Right atrium auricular region (tissue), 2 donors: ENCODE measurements at places on chromosomes 16 and 17.

- peaks cover 30% of the 10 kb centered on the region for H3K36me3 ChIP-seq
- DNase-seq, result no peak
- H3K4me1 ChIP-seq, result no peaks in the 10 kb centered on the region
- H3K27ac ChIP-seq, result no peak overlapping the region
- H3K27me3 ChIP-seq, result no peaks in the 10 kb centered on the region
- no peak overlapping the region for H3K4me3 ChIP-seq
Measured at GRCh38 chr17:37592291-37592690, 16.9 kb downstream of the SYNRG start.

DNA sequence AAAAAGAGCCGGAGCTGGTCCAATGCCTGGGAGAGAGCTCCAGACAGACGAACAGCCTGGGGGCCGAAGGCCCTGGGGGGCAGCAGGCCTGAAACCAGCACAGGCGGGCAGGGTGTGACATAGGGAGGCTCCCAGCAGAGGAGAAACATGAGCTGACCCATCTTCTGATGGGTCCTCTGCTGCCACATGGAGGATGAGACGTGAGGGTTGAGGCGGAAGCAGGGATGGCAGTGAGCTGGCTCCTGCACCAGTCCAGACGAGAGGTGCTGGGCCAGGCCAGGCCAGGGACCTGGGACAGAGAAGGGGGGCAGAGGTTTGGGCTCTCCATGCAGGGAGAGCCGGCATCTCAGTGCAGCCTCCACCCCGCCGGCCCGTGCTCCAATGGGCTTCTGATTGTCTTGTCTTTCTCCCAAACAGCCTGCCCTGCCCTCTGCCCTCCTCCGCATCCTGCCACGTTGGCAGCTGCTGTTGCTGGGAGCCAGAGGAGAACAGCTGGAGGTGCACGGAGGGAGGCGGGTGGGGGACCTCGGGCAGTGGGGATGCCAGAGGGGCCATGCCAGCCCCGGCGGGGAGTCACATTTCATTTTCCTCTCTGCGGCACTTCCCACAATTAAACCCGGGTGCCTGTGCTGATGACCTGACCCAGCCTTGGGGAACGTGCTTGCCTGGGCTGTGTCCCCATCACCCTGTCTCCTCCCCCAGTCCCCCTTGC lies 139.1 kb upstream of the GSE1 start:
- peaks cover 58% of the 10 kb centered on the region for H3K4me1 ChIP-seq
- DNase-seq, result no peak
- no peaks in the 10 kb centered on the region for H3K36me3 ChIP-seq

GRCh38 chr16:85709766-85710585 lies 21.2 kb upstream of the GINS2 start:
- H3K36me3 ChIP-seq, result no peaks in the 10 kb centered on the region
- H3K27ac ChIP-seq, result no peak overlapping the region
- no peaks in the 10 kb centered on the region for H3K4me1 ChIP-seq

GRCh38 chr17:57756951-57757350 lies 11.9 kb upstream of the CCDC182 start:
- H3K27ac ChIP-seq, result no peak overlapping the region
- no peaks in the 10 kb centered on the region for H3K36me3 ChIP-seq
- H3K4me3 ChIP-seq, result no peak overlapping the region
- H3K4me1 ChIP-seq, result no peaks in the 10 kb centered on the region
- DNase-seq, result no peak
- no peaks in the 10 kb centered on the region for H3K27me3 ChIP-seq

GRCh38 chr17:7208027-7208571 lies 11.5 kb downstream of the DLG4 start:
- no peak overlapping the region for H3K4me3 ChIP-seq
- DNase-seq, result no peak
- H3K36me3 ChIP-seq, result peaks cover 6% of the 10 kb centered on the region
- H3K27ac ChIP-seq, result no peak overlapping the region
- H3K4me1 ChIP-seq, result no peaks in the 10 kb centered on the region

GRCh38 chr17:5843366-5844026 lies 226.7 kb upstream of the WSCD1 start:
- no peak overlapping the region for H3K4me3 ChIP-seq
- H3K4me1 ChIP-seq, result no peaks in the 10 kb centered on the region
- H3K27me3 ChIP-seq, result no peaks in the 10 kb centered on the region
- no peak for DNase-seq
- no peak overlapping the region for H3K27ac ChIP-seq

DNA sequence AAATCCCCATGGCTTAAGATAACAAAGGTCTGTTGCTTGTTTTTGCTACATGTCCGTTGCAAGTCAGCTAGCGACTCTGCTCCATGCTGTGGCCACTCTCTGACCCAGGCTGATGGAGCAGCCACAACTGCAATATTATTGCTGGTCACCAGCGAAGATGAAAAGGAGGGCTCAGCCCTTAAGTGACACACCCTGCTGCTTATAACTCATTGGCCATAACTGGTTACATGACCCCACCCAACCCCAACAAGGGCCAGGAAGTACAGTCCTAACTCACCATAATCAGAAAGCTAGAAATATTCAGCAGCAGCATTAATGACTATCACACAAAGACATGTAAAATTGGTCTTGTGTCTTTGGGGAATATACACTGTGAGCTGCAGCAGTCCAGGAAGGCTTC lies 224.3 kb downstream of the SOX9 start:
- no peaks in the 10 kb centered on the region for H3K4me1 ChIP-seq
- H3K27me3 ChIP-seq, result no peaks in the 10 kb centered on the region
- H3K36me3 ChIP-seq, result no peaks in the 10 kb centered on the region
- H3K27ac ChIP-seq, result no peak overlapping the region
- no peak for DNase-seq
- no peak overlapping the region for H3K4me3 ChIP-seq

- H3K36me3 ChIP-seq, result no peaks in the 10 kb centered on the region
- no peaks in the 10 kb centered on the region for H3K27me3 ChIP-seq
Measured at GRCh38 chr16:81384006-81384405, 60.6 kb upstream of the CMIP start.

DNA sequence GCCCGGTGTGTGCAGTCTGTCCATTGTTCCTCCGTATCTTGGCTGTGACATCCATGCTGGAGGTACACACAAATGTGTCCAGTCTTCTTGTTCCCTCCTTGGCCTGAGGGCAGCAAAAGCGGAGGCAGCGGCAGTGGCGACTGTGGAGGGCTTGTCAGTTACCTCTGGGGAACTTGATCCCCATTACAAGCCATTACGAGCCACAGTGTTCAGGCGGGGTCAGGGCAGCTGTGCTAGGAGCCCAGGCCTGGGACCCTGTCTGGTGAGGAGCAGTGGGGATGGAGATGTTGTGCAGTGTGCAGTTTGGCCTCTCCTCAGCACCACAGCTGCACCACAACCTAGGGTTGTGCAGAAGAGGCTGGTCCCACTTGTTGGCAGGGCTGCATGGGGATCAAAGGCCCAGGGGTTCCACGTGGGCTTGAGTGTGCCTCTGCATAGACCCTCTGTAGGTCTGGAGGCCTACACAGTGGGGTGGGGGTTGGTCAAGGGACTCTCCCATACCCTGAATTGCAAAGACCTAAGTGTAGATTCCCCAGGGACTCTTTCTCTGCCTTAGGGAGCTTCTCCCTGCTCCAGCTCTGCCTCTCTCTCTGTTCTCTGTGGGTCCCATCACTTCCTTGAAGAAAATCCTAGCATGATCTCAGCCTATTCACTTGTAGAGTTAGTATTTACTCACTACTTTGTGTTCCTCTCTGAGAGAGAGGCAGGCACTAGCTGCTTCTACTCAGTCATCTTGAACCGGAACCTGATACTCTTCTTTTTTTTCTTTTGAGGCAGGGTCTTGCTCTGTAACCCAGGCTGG lies 58.8 kb downstream of the SLFN11 start:
- H3K4me3 ChIP-seq, result no peak overlapping the region
- no peak for DNase-seq
- peaks cover 32% of the 10 kb centered on the region for H3K4me1 ChIP-seq
- peak overlapping the region; percentile 74 for H3K27ac ChIP-seq
- H3K27me3 ChIP-seq, result no peaks in the 10 kb centered on the region
- no peaks in the 10 kb centered on the region for H3K36me3 ChIP-seq
